ENCODE measurements at places on chromosomes 13 and 19. TPM values are rescaled to one million over a fixed set of nuclear protein-coding genes. Genes with fewer than 3 reads are reported as not detected.

DNA sequence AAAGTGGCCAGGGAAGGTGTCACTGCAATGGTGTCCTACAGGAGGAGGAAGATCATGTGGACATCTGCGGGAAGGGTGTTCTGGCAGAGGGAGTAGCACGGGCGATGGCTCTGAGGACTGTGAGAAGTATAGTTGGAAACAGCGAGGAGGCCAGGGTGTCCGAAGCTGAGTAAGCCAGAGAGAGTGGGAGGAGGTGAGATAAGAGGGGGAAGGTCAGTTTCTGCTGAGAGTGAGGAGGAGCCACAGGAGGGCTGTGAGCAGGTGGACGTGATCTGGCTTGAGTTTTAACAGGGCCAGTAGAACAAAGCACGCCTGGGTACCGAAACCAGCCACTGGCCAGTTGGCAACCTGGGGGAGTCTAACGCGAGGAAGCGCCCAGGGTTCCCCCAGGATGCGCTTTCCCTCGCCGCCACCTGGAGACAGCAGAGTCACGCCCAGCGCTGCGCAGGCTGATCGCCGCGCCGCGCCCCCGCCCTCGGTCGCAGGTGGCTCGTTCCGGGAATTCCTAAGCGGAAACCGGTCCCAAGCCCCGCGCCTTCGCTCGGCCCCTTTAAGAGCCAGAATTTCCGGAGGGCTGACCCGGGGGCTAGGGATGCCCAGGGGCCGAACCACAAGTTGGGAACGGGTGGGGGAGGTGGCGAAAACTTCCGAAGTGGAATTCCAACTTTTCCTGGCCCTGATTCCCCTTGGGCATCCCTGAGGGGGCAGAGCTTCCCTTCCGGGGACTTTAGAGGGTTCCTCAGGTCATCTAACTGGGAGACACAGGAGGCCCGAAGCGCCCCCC lies 1.1 kb upstream of the LSR start:
- DNase-seq = peak; percentile 76
- peak overlapping the region; percentile 86 for H3K4me3 ChIP-seq
- no peaks in the 10 kb centered on the region for H3K36me3 ChIP-seq
- H3K4me1 ChIP-seq = peaks cover 13% of the 10 kb centered on the region
- peak overlapping the region; percentile 90 for H3K27ac ChIP-seq

The TSPAN16 gene
- total RNA-seq = not detected

GRCh38 chr13:73531014-73531413 lies 472.2 kb downstream of the KLF5 start:
- no peak for DNase-seq
- no peaks in the 10 kb centered on the region for H3K4me1 ChIP-seq
- H3K4me3 ChIP-seq = no peak overlapping the region
- H3K27me3 ChIP-seq = no peaks in the 10 kb centered on the region

- no peaks in the 10 kb centered on the region for H3K27me3 ChIP-seq
- no peak overlapping the region for H3K4me3 ChIP-seq
- no peaks in the 10 kb centered on the region for H3K36me3 ChIP-seq
- H3K27ac ChIP-seq = no peak overlapping the region
- DNase-seq = no peak
Measured at GRCh38 chr13:40498461-40498860, 168.0 kb downstream of the FOXO1 start.

- no peaks in the 10 kb centered on the region for H3K27me3 ChIP-seq
- H3K36me3 ChIP-seq = no peaks in the 10 kb centered on the region
- H3K4me3 ChIP-seq = no peak overlapping the region
- H3K4me1 ChIP-seq = peaks cover 6% of the 10 kb centered on the region
- H3K27ac ChIP-seq = no peak overlapping the region
Measured at GRCh38 chr13:48600374-48601364, 53.1 kb upstream of the CYSLTR2 start.

- H3K4me1 ChIP-seq = peaks cover 14% of the 10 kb centered on the region
- no peaks in the 10 kb centered on the region for H3K27me3 ChIP-seq
- H3K27ac ChIP-seq = no peak overlapping the region
- no peak overlapping the region for H3K4me3 ChIP-seq
Measured at GRCh38 chr13:114196629-114197028, 17.6 kb downstream of the CFAP97D2 start.

- no peak overlapping the region for H3K4me3 ChIP-seq
- no peak overlapping the region for H3K27ac ChIP-seq
- no peaks in the 10 kb centered on the region for H3K27me3 ChIP-seq
- no peak for DNase-seq
- H3K4me1 ChIP-seq = peaks cover 73% of the 10 kb centered on the region
- peaks cover 11% of the 10 kb centered on the region for H3K36me3 ChIP-seq
Measured at GRCh38 chr19:19417628-19418245, 12.3 kb downstream of the GATAD2A start.

DNA sequence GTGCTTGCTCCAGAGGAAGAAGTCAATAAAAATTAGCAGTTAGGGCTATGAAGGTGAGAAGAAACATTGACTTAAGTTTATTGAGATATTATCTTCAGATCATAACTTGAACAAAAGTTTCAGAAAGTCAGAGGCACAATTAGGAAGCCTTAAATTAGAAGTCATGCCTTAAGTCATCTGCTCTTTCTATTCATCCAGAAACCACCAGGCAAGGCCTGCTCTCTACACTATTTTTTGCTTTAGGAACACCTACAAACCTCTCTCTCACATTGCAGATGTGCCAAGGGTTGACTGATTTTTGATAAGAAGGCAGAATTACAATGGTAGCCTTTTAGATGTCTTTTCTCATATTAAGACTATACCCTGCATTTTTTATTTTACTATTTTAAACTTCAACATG lies 268.7 kb downstream of the SPRY2 start:
- no peak overlapping the region for H3K27ac ChIP-seq
- H3K36me3 ChIP-seq = no peaks in the 10 kb centered on the region
- H3K27me3 ChIP-seq = no peaks in the 10 kb centered on the region
- H3K4me3 ChIP-seq = no peak overlapping the region
- H3K4me1 ChIP-seq = no peaks in the 10 kb centered on the region
- DNase-seq = no peak

- H3K36me3 ChIP-seq = peaks cover 1% of the 10 kb centered on the region
- no peaks in the 10 kb centered on the region for H3K27me3 ChIP-seq
- peaks cover 31% of the 10 kb centered on the region for H3K4me1 ChIP-seq
- H3K4me3 ChIP-seq = peak overlapping the region; percentile 86
Measured at GRCh38 chr13:36345438-36346221, 564 bp downstream of the SPART start.

DNA sequence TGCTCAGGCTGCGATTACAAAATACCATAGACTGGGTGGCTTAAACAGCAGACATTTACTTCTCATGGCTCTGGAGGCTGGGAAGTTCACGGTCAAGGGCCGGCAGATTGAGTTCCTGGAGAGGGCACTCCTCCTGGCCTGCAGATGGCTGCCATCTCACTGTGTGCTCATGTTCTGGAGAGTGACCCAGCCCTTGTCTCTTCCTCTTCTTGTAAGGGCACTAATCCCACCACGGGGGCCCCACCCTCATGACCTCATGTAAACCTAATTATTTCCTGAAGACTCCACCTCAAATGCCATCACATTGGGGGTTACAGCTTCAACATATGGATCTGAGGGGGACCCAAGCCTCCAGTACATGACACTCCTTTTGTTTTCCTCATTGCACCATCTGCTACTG lies 56.0 kb upstream of the CLDN10 start:
- H3K4me1 ChIP-seq = no peaks in the 10 kb centered on the region
- H3K27me3 ChIP-seq = peaks cover 9% of the 10 kb centered on the region
- no peak overlapping the region for H3K4me3 ChIP-seq
- H3K27ac ChIP-seq = no peak overlapping the region
- H3K36me3 ChIP-seq = peaks cover 2% of the 10 kb centered on the region
- no peak for DNase-seq

DNA sequence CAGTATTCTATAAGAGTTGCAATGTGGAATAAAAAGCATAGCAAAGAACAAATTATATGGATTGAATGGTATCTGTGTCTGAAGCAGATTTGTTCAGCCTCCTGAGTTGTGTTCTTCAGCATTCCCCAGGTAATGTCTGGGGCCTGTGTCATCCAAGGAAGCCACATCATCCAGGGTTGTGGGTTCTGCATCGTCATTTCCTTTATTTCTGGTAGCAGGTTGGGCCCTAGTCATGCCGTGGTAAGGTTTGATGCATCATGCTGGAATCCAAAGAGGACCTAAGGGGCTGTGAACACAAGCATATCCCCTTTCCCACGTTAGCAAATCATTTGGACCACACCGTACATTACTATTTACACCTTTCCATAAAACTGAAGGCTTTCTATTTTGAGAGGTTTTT lies 131.0 kb upstream of the ZNF91 start:
- H3K4me1 ChIP-seq = peaks cover 4% of the 10 kb centered on the region
- no peak overlapping the region for H3K27ac ChIP-seq
- H3K4me3 ChIP-seq = no peak overlapping the region
- H3K27me3 ChIP-seq = no peaks in the 10 kb centered on the region
- DNase-seq = no peak

DNA sequence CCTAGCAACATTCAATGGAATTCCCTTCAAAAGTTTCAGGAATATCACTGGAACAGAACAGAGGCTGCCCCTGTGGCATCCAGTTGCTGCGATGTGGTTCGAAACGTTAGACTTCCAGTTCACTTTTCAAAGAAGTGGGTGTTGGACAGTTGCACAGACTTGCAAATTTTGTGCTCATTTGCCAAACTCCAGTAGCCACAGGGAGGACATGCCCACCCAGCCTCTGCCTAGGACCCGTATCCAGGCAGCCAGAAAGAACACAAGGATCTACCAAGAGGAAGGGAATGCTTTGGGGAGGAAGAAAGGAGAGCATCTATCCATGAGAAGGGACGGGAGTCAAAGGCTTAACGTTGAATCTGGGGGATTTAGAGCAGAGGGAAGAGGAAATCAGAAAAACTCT lies at the start of gene METTL21C:
Gene METTL21C (minus strand): TSS at position 108 of the 400 bp plus-strand sequence. CDS start 546 bp downstream, outside the sequence.
- H3K27ac ChIP-seq = no peak within 1 kb of the TSS
- DNase-seq = no peak
- no peaks in the 10 kb centered on the region for H3K36me3 ChIP-seq
- H3K27me3 ChIP-seq = peaks cover 19% of the 10 kb centered on the region

GRCh38 chr19:1445185-1445931 lies 4.6 kb upstream of the APC2 start:
- H3K4me1 ChIP-seq = peaks cover 28% of the 10 kb centered on the region
- no peak overlapping the region for H3K27ac ChIP-seq
- peak; percentile 79 for DNase-seq
- peaks cover 22% of the 10 kb centered on the region for H3K36me3 ChIP-seq

DNA sequence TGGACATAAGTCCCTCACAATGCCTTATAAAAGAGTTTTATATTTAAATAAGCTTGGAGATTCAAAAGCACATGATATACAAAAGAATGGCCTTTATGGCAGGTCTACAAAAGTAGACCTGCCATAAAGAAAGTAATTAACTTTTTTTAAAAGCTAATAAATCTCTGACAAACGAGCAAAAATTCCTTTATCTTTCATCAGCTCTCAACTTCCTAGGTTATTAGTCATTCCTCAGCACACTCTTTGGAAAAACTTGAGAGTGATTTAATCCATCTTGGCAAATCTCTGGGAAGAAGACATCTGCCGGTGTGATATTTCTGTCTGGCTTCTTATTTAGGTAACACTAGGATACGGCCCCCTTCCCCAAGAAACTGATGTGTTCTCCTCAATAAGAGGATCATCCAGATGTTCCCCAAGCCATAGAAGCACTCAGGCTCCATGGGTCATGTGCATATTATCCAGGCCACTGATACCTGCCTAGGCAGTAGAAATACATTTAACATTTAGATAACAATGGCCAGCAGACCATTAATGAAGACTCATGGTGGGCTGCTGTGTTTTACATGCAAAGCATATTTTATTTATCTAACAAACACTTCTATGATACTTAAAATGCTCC lies 372.7 kb downstream of the LIG4 start:
- H3K27ac ChIP-seq = no peak overlapping the region
- no peaks in the 10 kb centered on the region for H3K4me1 ChIP-seq
- DNase-seq = no peak
- no peak overlapping the region for H3K4me3 ChIP-seq

DNA sequence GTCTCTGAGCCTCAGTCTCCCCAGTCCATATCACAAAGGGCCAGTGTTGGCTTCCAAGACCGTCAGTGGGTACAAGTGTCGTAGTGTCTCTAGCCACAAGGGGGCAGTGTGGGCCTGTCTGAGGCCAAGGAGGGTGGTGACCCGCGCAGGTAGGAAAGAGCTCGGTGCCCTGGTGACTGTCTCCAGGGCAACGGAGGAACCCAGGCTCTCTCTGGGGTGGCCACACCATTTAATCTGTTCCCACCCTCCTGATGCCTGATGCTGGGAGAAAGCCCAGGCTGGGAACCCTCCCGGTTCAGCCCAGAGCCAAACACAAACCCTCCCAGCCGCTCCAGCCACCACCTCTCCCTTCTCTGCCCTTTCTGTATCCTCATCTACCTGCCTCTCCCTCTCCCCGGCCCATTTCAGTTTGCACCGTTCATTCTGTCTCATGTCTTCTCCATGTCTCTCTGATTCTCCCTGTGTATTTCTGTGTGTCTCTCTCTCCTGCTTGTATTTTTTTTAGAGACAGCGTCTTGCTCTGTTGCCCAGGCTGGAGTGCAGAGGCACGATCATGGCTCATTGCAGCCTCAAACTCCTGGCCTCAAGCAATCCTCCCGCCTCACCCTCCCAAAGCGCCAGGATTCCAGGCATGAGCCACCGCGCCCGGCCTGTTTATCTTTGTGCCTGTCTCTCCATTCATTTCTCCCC lies 17.5 kb upstream of the MEIS3 start:
- DNase-seq = peak; percentile 92
- no peak overlapping the region for H3K4me3 ChIP-seq
- no peak overlapping the region for H3K27ac ChIP-seq
- H3K4me1 ChIP-seq = peaks cover 19% of the 10 kb centered on the region

DNA sequence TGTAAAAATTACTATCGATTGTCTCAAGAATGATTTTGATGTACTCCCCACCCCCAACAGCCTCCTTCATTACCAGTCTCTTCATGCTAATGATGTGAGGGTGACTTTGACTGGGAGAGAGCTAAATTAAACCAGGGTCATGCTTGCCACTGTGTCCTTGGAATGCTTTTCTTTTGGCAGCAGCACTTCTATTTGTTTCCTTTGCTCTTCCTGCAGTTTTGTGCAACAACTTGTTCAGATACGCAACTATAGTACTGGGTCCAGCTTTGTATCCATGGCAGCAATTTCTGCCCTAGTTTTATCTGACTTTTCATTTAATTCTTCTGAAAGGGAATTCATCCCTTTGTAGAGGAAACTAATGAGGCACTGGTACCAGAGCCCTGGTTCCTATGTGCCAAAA lies 2792.1 kb downstream of the PCDH9 start:
- no peak for DNase-seq
- no peak overlapping the region for H3K27ac ChIP-seq
- no peak overlapping the region for H3K4me3 ChIP-seq
- no peaks in the 10 kb centered on the region for H3K4me1 ChIP-seq
- no peaks in the 10 kb centered on the region for H3K36me3 ChIP-seq

The AZU1 gene
- total RNA-seq = not detected

The IRGC gene
- not detected for total RNA-seq

DNA sequence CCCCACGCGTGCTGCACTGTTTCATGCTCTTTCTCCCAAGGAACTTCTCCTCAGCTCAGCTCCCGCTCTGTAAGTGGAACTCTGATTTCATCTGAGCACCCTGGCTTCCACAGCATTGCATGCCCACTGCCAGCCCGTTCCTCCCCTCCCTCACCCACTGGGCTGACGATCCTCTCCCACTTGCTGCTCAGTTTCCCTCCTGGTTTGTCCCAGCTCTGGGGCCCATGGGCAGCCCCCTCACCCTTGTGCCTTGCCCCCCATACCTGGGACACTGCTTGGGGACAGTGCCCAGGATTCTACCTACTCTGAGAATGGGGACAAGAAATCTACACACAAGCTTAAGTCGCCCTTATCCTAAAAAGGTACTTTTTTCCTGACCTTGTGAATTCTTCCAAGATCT lies 115.9 kb upstream of the C1QTNF9B start:
- no peak for DNase-seq
- no peaks in the 10 kb centered on the region for H3K36me3 ChIP-seq
- no peaks in the 10 kb centered on the region for H3K27me3 ChIP-seq
